ENCODE measurements at places on chromosomes 4 and X.

DNA sequence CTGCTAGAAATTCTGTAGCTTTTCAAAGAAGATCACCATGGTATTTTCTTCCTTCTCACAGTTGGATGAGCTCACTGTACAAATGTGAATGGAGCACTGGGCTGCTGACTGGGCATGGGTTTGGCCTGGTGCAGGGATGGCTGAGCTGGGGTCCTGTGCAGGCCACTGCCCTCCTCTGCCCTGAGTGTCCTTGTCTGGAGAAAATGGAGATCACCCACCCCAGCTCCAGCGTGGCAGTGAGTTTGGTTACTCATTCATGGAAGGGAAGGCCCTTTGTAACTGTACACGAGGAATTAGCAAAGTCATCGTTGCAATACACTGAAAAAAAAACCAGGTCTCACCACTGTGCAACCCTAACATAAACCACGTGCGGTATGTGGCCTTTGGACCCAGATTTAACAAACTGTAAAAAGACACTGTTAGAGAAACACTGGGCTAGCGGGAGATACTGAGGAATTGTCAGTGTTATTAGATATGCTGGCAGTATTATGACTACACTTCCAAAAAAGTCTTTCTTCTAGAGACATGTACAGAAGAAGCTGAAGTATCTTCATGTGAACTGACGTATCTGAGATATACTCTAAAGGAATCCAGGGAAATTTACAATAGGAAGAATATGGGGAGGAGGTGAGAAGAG lies 16.1 kb upstream of the TBC1D14 start:
- no peak for ATAC-seq

DNA sequence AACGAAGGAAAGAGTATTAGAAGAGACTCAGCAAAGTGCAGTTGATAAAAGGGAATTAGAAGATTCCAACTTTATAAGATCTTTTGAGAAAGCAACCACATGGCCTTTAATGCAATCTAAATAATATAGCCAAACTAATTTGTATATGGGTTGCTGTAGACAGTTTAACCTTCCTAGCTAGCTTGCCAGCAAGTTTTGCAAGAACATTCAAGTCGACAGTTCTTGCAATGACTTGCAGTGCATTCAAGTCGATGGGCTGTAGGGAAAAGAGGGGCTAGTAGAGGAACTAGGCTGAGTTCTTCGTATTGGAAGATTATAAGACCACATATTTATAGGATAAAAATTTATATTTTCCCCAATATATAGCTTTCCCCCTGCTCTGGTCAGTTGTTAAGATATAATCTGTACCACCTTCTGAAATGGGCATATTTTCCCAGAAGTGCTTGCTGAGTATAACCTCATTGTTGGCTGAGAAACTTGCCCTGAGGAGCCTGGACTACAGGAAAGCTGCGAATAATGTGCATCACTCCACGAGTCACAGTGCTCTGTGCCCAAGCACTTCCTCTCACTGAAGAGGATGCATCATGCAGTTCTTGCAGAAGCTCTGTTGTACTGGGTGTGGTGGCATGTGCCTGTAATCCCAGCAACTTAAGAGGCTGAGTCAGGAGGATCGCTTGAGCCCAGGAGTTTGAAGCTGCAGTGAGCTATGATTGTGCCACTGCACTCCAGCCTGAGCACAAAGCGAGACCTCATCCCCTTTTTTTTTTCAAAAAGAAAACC lies 56.7 kb downstream of the DOCK11 start:
- ATAC-seq = peak; percentile 48

GRCh38 chr4:24108567-24108966 lies 218.7 kb upstream of the PPARGC1A start:
- no peak for ATAC-seq

DNA sequence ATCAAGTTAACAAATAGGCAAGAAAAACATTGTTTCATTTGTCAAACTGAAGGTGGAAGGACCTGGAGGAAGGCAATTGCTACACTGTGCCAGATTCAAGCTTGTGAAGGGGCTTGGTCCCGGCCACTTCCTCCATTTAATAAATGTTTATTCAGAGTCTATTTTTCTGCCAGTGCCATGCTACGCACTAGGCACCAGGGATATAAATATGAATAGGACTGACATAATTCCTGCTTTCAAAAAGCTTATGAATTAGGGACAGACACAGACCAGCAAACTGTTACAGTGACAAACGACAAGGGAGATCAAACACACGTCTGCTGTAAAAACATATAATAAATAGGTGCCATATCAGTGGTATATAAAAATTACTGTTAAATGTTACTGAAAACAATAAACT lies 571 bp downstream of the TLR6 start:
- no peak for ATAC-seq

GRCh38 chr4:2937146-2937857 lies 25.9 kb downstream of the NOP14 start:
- no peak for ATAC-seq

DNA sequence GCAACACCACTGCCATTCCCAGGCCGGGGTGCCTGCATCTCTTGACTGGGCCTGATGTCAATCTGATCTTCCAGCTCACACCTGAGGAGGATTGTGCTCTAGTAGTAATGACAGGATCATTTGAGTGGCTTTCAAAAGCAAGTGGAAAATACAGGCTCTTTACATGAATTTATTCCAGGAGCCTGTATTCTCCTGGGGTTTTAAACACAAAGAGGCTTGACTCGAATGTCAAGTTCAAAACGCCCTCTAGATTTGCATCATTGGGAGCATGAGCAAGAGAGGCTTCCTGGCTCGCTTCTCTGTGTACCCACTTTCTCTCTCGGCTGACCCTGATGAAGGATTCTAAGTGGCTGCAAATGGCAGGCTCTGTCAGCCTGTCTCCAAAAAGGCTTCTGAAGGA lies 199.5 kb upstream of the PUDP start:
- no peak for ATAC-seq

DNA sequence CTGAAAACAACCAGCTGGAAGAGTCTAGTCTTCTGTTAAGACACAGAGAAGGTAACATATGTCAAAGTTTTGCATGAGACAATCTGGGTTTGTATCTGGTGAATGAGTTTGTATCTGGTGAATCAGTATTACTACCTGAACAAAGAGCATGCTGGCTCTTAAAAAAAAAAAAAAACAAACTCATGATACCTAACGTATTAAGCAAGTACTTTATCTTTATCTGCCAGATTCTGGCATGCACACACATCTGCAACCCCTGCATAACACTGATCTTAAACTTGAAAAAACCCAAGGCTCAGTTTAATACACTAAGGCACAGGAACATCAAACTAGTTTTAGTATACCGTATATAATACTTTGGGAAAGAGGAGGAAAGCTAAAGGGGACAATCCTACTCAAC lies 5.8 kb downstream of the YTHDC1 start:
- no peak for ATAC-seq

- no peak for ATAC-seq
Observed at GRCh38 chr4:119025916-119026661, 109.5 kb upstream of the MYOZ2 start.

DNA sequence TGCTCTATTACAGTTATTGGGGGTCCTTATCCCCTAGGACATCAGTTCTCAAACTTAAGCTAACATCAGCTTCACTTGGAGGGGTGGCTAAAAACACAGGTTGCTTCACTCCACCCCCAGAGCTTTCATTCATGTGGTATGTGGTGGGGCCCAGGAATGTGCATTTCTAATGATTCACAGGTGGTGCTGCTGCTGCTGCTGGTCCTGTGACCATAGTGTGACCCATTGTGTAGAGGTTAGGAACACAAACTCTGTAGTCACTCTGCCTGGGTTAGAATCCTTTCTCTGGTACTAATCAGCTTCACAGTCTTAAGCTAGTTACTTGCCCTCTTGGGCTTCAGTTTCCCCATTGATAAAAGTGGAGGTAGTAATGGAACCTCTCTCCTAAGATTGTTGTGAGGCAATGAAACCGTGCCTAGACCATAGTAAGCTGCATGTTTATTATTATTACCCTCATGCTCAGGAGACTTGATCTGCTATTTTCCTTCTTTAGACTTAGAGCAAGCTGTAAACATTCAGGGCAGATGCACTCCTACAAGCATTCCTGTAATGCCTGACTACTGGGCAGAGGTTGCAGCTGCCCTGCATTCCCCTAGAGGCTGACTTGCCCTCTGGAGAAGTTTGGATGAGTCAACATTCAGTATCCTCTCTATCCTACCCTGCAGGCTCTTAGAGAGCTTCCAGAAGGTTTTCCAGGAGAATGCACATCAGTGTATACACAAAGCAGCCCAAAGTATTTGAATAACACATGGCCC lies 94.1 kb upstream of the ACSL4 start:
- ATAC-seq = no peak

- no peak for ATAC-seq
Observed at GRCh38 chrX:69068301-69069085, 96.8 kb downstream of the PJA1 start.

GRCh38 chr4:100895556-100896197 lies 377.9 kb upstream of the EMCN start:
- peak; percentile 84 for ATAC-seq

DNA sequence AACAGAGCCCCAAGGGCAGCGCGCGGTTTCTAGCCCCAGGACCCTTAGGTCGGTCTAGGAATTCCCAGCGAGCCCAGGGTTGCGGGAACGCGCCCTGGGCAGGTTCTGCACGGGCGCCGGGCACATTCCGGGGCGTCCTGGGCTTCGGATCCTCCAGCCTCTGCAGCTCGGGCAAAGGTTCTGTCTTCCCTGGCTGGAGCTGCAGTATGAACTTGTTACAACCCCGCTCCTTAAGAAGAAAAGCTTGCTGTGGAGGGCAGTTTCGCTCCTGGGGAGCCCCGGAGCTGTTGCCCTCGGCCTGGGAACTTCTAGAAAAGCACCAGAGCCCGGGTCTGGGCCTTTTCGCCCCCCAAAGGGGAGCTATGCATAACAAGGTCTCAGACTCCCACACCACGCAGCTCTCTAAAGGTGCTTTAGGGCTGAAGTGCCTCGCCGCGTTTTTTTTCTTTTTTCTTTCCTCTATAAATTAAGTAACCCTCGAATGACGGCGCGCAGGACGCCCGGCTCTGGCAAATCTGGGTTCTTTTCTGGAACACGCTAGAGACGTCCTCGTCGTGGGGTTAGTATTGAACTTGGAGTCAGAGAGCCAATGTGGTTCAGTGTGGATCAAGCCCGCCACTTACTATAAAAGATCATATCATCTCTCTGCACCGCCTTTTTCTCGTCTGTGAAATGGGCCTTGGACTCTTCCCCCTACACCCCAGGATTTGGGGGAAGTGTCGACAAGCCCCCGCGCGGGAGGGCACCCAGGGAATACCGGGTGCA lies 5.7 kb downstream of the MSX1 start:
- no peak for ATAC-seq

- ATAC-seq = no peak
Observed at GRCh38 chr4:126533146-126533805, 1099.5 kb upstream of the INTU start.

GRCh38 chr4:79673898-79674297 lies 265.9 kb upstream of the GK2 start:
- no peak for ATAC-seq

GRCh38 chr4:154741131-154741665 lies 2.6 kb upstream of the LRAT start:
- no peak for ATAC-seq

DNA sequence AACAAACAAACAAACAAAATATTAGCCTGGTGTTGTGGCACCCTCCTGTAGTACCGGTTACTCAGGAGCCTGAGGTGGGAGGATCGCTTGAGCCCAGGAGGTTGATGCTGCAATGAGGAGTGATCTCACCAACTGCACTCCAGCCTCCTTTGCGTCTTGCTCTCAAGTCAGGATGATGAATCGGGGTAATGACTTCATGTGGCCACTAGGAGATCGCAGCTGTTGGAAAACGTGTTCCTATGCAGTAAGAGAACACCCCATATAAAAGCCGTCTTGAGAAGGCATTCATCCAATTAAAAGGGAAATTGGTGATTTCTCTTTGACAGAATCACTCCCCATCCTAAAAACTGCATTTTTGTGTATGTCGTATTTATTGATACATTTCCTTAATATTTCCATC lies 6.9 kb downstream of the CCNB3 start:
- no peak for ATAC-seq

DNA sequence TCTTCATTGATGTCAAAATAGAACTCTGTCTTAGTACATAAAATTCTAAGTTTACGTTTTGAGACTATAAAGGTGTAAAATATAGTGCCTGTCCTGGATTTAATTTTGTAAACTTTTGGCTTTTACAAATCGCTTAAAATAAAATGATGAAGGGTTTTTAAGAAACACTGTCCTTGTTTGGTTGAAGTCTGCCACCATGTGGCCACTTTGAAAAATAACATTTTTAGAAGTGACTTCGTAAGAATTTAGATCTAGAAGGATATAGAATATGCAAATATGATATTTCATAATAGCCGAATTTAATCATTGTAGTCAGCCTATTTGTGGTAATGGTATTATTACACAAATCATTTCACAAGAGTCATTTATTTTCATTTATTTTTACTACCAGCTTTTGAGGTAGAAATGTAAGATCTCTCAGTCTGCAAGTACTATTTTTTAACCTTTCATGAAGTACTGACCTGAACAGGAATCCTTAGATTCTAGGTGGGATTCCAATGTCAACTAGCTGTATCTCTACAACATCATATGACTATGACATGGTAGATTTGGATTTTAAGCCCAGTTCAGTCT lies 31.0 kb upstream of the FAT4 start:
- ATAC-seq = no peak

GRCh38 chr4:170227928-170228327 lies 138.2 kb upstream of the AADAT start:
- no peak for ATAC-seq

DNA sequence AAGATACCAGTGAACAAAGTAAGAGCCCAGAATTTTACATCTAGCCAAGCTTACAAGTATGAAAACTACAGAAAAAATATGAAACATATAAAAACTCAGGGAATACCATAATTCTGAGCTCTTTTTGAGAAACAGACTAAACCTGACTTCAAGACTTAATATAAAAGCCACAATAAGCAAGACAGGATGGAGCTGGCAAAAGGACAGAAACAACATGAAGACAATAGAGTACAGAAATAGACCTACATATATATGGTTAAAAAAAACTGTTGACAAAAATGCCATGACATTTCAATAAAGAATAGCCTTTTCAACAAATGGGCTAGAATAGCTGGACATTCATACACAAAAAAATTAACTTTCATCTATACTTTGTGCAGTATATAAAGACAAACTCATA lies 49.4 kb downstream of the UBA6 start:
- no peak for ATAC-seq

GRCh38 chr4:72966652-72967051 lies 102.9 kb downstream of the COX18 start:
- no peak for ATAC-seq

DNA sequence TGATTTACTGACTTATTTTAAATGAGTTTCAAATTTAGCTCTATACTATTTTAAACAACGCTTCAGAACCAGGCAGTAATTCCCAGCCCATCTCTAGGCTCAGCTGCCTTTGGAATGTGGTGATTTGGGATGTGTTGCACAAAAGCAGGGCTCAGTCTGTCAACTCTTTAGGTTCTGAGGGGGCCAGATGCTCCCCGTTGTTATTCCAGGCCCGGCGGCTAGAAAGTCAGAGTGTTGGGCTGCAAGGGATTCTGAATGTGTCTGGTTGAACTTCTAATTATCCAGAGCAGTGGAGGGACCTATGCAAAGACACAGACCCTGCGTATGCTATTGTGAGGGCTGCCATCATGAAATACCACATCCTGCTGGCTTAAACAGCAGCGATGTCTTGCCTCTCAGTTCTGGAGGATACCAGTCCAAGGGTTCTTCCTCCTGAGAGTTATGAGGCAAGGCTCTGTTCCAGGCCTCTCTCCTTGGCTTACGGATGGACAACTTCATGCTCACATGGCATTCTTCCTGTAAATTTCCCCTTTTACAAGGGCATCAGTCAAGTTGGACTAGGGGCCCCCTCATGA lies 123.2 kb upstream of the TRIM2 start:
- ATAC-seq = no peak

- no peak for ATAC-seq
Observed at GRCh38 chr4:17094159-17094875, 195.9 kb upstream of the LDB2 start.

- ATAC-seq = peak; percentile 33
Observed at GRCh38 chr4:99856166-99856565, 38.1 kb downstream of the LAMTOR3 start.
